ENCODE measurements at places on chromosomes 4 and X. TPM values are rescaled to one million over a fixed set of nuclear protein-coding genes. Genes with fewer than 3 reads are reported as not detected.

GPR50 gene
- not detected for total RNA-seq

GNRHR gene
- total RNA-seq, result not detected

IBSP gene
- 0.21 TPM for total RNA-seq

ZC4H2 gene
- 6.4 TPM for total RNA-seq

RHOXF2B gene
- total RNA-seq, result under 0.01 TPM

SERPINA7 gene
- not detected for total RNA-seq

LUZP4 gene
- not detected for total RNA-seq

CT45A10 gene
- not detected for total RNA-seq

BMP3 gene
- 0.10 TPM for total RNA-seq

SLC6A14 gene
- total RNA-seq, result not detected

MAML3 gene
- total RNA-seq, result 4.4 TPM

SCD5 gene
- 1.0 TPM for total RNA-seq

NXF3 gene
- total RNA-seq, result 0.73 TPM

NLGN3 gene
- total RNA-seq, result 2.6 TPM

PNMA5 gene
- not detected for total RNA-seq

HS6ST2 gene
- total RNA-seq, result not detected

CT45A5 gene
- total RNA-seq, result not detected

UGT2B7 gene
- total RNA-seq, result not detected

SHISA3 gene
- not detected for total RNA-seq

GBA3 gene
- total RNA-seq, result 0.10 TPM

PCSK1N gene
- 3.3 TPM for total RNA-seq

TIMM17B gene
- total RNA-seq, result 18.3 TPM

TMSB4X gene
- total RNA-seq, result 5,748 TPM

AR gene
- total RNA-seq, result 0.10 TPM

AREG gene
- 20.1 TPM for total RNA-seq

PSAPL1 gene
- not detected for total RNA-seq

BRCC3 gene
- 8.2 TPM for total RNA-seq

P2RY4 gene
- total RNA-seq, result not detected

STAG2 gene
- total RNA-seq, result 132 TPM

RPS6KA3 gene
- 67.6 TPM for total RNA-seq

GYPA gene
- total RNA-seq, result 0.10 TPM

NDUFC1 gene
- 15.6 TPM for total RNA-seq

SSX4B gene
- total RNA-seq, result not detected

RAB9B gene
- total RNA-seq, result under 0.01 TPM

VCX gene
- total RNA-seq, result not detected

HMGB2 gene
- total RNA-seq, result 96.1 TPM

NDST4 gene
- total RNA-seq, result not detected

MEPE gene
- 0.21 TPM for total RNA-seq
